Astrocyte of the hippocampus (primary cell): ENCODE measurements at places on chromosomes 13 and 19.

GRCh38 chr19:50300814-50301606, 28.2 kb downstream of the KCNC3 start:
- peak; percentile 80 for DNase-seq

GRCh38 chr13:27744801-27745200, 47.5 kb upstream of the GSX1 start:
- DNase-seq, result peak; percentile 42

- DNase-seq, result peak; percentile 19
Observed at GRCh38 chr13:60226507-60226906, 62.8 kb upstream of the DIAPH3 start.

- no peak for DNase-seq
Observed at GRCh38 chr13:48603375-48603774, 50.4 kb upstream of the CYSLTR2 start.

DNA sequence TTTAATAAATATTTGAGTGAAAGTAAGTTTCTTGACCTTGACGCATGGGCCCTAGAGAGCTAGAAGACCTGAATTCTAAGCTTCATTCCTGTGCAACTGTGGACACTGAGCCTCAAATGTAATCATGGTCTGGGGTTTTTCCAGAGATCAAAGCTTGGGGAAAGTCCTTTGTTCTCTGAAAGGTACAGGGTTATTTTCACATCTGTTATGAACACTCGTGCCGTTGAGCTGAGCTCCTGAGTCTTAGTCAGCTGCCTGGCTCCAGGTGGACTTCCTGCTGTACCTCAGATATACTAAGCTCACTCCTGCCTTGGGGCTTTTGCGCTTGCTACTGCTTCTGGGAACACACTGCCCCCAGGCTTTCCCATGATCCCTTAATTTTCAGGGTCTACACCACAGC, 7.5 kb upstream of the ZBTB32 start:
- DNase-seq, result no peak

- peak; percentile 16 for DNase-seq
Observed at GRCh38 chr13:107374038-107374437, 806.1 kb upstream of the ARGLU1 start.

GRCh38 chr13:26482451-26483197, 74.9 kb upstream of the WASF3 start:
- DNase-seq, result peak; percentile 84

- peak; percentile 95 for DNase-seq
Observed at GRCh38 chr19:49680421-49681351, 3.6 kb downstream of the PRMT1 start.

- DNase-seq, result peak; percentile 98
Observed at GRCh38 chr13:27251166-27252091, at the start of gene RPL21. Gene RPL21 (plus strand): TSS chr13:27251558. CDS start chr13:27253777, 2,219 bp downstream.

GRCh38 chr19:58117841-58118575, 20.0 kb upstream of the ZSCAN18 start:
- DNase-seq, result no peak

- peak; percentile 67 for DNase-seq
Observed at GRCh38 chr13:51844862-51845573, at the start of gene TMEM272. Gene TMEM272 (minus strand): TSS chr13:51845177. CDS start chr13:51838530, 6,647 bp downstream.

DNA sequence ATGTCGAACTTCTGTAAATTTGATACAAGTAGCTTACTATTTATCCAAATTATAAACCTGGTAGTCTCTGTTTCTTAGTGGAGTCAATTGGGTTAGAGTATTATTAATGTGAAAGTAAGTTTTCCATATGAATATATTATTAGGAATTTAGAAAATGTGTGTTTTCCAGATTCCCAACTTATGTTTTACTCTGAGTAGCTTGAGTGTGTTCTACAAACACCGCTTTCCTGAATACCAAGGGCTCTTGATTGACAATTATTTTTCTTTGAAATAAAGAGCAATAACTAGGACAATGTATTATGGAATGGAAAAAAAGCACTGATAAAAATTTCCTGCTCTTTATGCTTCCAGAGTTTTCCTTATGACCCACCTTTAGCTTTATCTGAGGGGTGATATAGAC, 233.6 kb downstream of the POSTN start:
- DNase-seq, result no peak

DNA sequence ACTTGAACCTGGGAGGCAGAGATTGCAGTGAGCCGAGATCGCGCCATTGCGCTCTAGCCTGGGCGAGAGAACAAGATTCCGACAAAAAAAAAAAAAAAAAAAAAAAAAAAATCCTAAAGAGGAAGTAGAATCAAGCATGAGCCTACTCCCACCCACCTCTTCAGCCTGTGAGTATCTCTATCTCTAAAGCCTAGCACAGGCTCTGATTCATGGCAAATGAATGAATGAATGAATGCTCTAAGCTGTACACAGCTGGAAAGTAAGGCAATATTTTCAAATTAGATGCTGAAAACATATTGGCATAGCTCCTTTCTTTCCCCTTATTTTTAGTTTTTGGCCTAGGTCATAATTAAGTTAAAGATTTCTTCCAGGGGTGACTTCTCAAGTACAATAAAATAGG, 35.7 kb upstream of the FAM216B start:
- no peak for DNase-seq

- peak; percentile 58 for DNase-seq
Observed at GRCh38 chr19:18300930-18301717, 19.7 kb upstream of the JUND start.

- no peak for DNase-seq
Observed at GRCh38 chr13:29805994-29806979, 44.1 kb downstream of the UBL3 start.

DNA sequence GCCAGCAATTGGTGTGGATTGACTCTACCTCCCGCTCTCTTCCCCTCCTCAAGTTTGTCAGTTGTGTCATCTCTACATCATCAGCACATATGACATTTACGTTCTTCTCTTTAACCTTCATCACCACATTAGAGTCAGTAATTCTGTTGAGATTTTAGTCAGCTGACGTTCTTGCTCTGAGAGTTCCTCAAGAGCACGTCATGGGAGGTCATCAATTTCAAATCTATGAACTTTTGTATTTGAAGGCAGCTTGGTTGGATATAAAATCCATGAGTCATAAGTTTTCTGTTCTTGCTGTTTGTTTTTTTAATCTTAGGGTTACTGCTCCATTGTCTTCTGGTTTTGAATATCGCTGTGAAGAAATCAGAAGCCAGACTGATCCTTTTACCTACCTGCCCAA, 21.8 kb upstream of the ARGLU1 start:
- no peak for DNase-seq

DNA sequence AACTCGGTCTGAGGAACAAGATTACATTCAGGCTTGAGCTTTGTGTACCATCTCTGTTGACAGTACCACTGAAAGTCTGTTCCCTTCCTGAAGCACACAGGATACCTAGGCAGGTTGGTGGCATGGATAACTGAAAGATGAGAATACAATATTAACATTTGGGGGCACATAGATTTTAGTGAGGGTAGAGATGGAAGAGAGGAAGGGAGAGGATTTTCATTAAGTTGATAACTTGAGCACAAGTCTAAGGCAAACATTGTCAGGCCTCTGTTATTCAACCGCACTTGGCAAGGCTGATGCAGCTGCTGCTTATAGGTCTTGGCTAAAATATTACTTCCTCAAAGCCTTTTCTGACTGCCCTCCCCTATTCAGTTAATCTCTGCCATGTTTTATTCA, 10.9 kb downstream of the MIR17HG start:
- no peak for DNase-seq
